ENCODE measurements at places on chromosomes 12 and 14. TPM values are rescaled to one million over a fixed set of nuclear protein-coding genes. Genes with fewer than 3 reads are reported as not detected.

The STXBP6 gene
- total RNA-seq: 13.9 TPM

The KCNK10 gene
- 1.3 TPM for total RNA-seq

The CCDC184 gene
- total RNA-seq: 4.4 TPM

The KCNJ8 gene
- 25.4 TPM for total RNA-seq

The RNASE4 gene
- 27.0 TPM for total RNA-seq
